ENCODE measurements at places on chromosomes 2 and 18.

GRCh38 chr2:34266908-34267697 is 668.0 kb upstream of the FAM98A start:
- H3K27me3 ChIP-seq = no peaks in the 10 kb centered on the region
- H3K36me3 ChIP-seq = no peaks in the 10 kb centered on the region
- H3K27ac ChIP-seq = no peak overlapping the region

GRCh38 chr2:148534416-148535204 is 109.9 kb upstream of the EPC2 start:
- H3K4me1 ChIP-seq = no peaks in the 10 kb centered on the region
- H3K27me3 ChIP-seq = no peaks in the 10 kb centered on the region
- H3K36me3 ChIP-seq = no peaks in the 10 kb centered on the region
- no peak overlapping the region for H3K4me3 ChIP-seq

DNA sequence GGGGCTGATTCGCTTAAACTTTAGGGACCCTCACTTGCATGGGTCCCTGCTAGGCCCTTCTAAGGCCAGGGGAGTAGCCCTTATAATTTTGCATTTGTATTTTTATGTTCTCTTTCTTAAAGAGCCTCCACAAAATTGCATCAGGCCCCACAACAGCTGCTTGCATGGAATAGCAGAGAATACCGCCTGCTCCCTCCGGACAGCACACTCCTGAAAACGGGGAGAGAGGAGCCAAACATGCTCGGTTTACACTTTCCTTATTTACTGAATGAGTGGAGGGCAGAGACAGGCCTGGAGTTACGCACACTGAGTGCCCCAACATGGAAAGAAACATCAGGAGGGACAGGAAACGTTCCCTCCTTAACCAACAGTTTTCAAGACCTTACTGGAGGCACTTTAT is 132.2 kb downstream of the ANTXR1 start:
- no peak for DNase-seq
- no peak overlapping the region for H3K27ac ChIP-seq
- H3K4me3 ChIP-seq = no peak overlapping the region
- no peaks in the 10 kb centered on the region for H3K4me1 ChIP-seq

DNA sequence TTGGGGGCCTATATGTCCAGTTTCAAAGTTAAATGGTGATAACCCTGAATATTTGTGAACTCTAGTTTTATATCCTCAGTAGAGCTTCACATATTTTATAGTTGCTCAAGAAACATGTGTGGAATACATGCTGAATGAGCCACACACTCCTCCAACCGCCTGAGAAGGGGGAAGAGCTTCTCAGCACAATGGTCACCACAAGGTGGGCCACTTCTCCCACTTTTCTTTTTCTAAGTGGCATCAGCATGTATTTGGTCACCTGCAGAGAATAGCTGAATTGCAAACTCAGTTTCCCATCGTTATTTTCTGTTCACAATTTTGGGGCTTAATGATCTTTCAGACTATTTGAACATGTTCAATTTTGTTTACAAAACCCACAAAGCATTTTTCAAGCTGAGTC is 340.5 kb downstream of the PARD3B start:
- H3K36me3 ChIP-seq = no peaks in the 10 kb centered on the region
- no peak for DNase-seq
- no peaks in the 10 kb centered on the region for H3K4me1 ChIP-seq
- H3K4me3 ChIP-seq = no peak overlapping the region

GRCh38 chr2:129907256-129907998 is 72.0 kb upstream of the RAB6C start:
- H3K36me3 ChIP-seq = no peaks in the 10 kb centered on the region
- no peaks in the 10 kb centered on the region for H3K27me3 ChIP-seq
- H3K27ac ChIP-seq = no peak overlapping the region
- no peak overlapping the region for H3K4me3 ChIP-seq
- H3K4me1 ChIP-seq = no peaks in the 10 kb centered on the region
- no peak for DNase-seq

DNA sequence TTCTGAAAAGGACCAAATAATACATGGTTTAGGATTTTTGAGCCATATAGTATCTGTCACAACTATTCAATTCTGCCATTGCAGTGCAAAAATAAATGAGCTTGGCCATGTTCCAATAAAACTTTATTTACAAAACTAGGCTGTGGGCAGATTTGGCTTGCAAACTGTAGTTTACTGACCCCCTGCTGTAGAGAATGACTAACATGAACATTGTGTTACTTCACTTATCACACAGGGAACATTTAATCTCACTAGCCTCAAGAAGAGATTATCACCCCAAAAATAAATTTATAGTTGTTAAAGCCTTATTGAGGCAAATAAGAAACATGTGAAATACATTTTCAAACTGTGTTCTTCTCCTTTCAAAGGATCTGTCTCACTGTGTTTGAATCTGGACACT is 766.2 kb downstream of the MBD2 start:
- no peak for DNase-seq
- H3K27me3 ChIP-seq = no peaks in the 10 kb centered on the region
- no peak overlapping the region for H3K4me3 ChIP-seq
- H3K27ac ChIP-seq = no peak overlapping the region

- H3K36me3 ChIP-seq = no peaks in the 10 kb centered on the region
- H3K4me1 ChIP-seq = no peaks in the 10 kb centered on the region
- DNase-seq = no peak
- no peak overlapping the region for H3K27ac ChIP-seq
- H3K4me3 ChIP-seq = no peak overlapping the region
Observed at GRCh38 chr18:51980101-51980500, 359.9 kb upstream of the DCC start.

- H3K27me3 ChIP-seq = no peaks in the 10 kb centered on the region
- H3K4me1 ChIP-seq = no peaks in the 10 kb centered on the region
- H3K4me3 ChIP-seq = no peak overlapping the region
- H3K27ac ChIP-seq = no peak overlapping the region
Observed at GRCh38 chr18:32684940-32685339, 87.9 kb downstream of the KLHL14 start.

GRCh38 chr2:157726946-157727345 is 98.3 kb upstream of the ACVR1C start:
- H3K27me3 ChIP-seq = no peaks in the 10 kb centered on the region
- DNase-seq = no peak
- H3K36me3 ChIP-seq = no peaks in the 10 kb centered on the region
- no peak overlapping the region for H3K27ac ChIP-seq

GRCh38 chr2:88095022-88095421 is 27.4 kb downstream of the SMYD1 start:
- no peaks in the 10 kb centered on the region for H3K36me3 ChIP-seq
- H3K27me3 ChIP-seq = no peaks in the 10 kb centered on the region
- H3K4me1 ChIP-seq = peaks cover 12% of the 10 kb centered on the region
- no peak overlapping the region for H3K27ac ChIP-seq
- H3K4me3 ChIP-seq = no peak overlapping the region

GRCh38 chr2:212797484-212798205 is 259.0 kb upstream of the ERBB4 start:
- H3K4me3 ChIP-seq = no peak overlapping the region
- H3K4me1 ChIP-seq = no peaks in the 10 kb centered on the region
- H3K27ac ChIP-seq = no peak overlapping the region

- H3K27me3 ChIP-seq = peaks cover 48% of the 10 kb centered on the region
- H3K4me1 ChIP-seq = peaks cover 14% of the 10 kb centered on the region
- no peak overlapping the region for H3K4me3 ChIP-seq
Observed at GRCh38 chr2:201881741-201882140, 75.4 kb downstream of the CDK15 start.

DNA sequence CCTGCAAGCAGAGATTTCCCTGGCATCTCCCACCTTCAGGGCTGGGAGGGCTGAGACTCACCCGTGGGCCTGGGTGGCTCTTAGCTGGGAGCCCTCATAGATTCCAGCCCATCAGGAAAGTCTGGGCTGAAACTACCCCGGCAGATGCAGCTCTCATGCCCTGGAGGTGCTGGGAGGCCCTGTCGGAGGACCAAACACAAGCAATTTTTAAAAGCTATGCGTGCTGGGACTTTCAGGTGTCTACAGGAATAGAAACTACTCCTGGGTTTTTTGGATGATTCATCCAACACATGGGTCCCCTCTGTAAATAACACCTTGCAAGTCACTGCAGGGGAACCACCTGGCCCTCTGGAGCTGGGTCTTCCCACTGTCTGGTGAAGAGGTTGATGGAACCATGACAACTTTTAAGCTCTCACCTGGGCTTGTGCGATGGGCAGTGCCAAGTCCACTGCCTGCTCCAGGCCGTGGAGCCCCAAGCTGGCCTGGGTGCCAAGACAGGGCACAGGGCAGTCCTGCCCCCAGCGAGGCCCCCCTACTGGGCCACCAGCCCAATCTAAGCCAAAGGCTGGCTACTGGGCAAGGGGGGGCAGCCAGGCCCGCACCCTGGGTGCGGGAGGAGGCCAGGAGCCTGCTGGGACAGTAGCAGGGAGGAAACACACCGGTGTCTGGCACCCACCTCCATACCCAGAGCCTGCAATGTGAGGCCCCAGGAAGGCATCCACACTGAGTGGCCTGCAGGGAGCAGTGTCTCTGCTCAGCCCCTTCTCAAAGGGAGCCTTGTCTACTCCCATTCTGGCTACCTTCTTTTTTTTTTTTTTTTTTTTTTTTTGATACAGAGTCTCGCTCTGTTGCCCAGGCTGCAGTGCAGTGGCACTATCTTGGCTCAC is 1.1 kb upstream of the GPR55 start:
- no peak overlapping the region for H3K27ac ChIP-seq
- no peaks in the 10 kb centered on the region for H3K27me3 ChIP-seq
- no peaks in the 10 kb centered on the region for H3K36me3 ChIP-seq

DNA sequence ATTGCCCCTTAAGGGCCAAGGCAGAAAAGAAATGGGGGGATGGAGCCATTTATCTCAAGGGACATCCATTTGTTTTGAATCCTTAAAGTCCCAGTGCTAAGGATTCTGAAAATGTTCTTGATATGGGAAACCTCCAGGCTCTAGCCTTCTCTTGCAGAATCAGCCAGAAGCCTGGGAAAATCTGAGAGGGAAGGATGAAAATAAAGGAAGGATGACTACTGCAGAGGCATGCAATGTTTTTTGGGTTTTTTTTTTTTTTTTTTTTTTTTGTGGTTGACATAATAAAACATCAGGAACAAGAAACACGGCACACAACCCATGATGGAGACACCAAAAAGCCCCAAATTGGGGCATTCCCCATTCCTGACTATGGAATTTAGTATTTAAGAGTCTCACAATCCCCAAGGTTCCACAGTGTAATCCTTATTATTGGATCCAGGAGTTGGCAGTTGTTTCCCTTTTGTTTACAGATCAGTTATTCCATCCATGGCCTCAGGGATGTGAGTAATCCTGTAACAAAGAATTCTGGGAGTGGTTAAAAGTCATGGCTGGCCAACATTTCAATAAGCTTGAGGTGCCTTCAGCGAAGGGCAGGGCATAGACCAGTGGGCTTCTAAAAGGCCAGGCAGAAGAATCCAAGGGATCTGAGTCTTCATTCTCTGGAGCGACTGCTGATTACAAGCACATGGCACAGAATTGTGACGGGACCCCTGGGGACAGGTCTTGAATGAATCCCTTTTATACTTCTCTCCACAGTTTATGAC is 337.5 kb downstream of the GULP1 start:
- no peaks in the 10 kb centered on the region for H3K27me3 ChIP-seq
- H3K27ac ChIP-seq = no peak overlapping the region
- no peaks in the 10 kb centered on the region for H3K36me3 ChIP-seq
- no peak overlapping the region for H3K4me3 ChIP-seq

DNA sequence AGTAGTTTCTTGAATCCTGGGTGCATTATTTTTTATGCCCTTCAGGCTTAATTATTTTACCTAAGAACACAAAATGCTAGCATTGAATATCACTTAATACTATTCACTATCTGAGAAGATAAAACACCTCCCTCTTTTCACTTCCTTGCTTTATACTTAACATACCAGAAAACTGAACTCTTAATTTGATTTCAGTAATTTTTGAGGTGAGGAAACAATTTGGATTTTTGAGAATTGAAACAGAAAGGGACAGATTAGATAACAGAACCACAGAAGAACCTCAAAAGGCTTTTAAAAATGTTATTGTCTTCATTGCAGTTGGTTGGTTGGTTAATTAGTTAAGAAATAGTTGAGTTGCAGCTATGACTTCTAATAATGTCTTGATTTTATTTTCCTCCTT is 69.5 kb downstream of the GPD2 start:
- no peak overlapping the region for H3K4me3 ChIP-seq
- DNase-seq = no peak
- no peaks in the 10 kb centered on the region for H3K27me3 ChIP-seq
- H3K27ac ChIP-seq = no peak overlapping the region

GRCh38 chr2:149617476-149617875 is 29.9 kb upstream of the MMADHC start:
- H3K4me3 ChIP-seq = no peak overlapping the region
- no peaks in the 10 kb centered on the region for H3K4me1 ChIP-seq
- H3K36me3 ChIP-seq = no peaks in the 10 kb centered on the region
- DNase-seq = no peak
- H3K27me3 ChIP-seq = no peaks in the 10 kb centered on the region

GRCh38 chr2:208466151-208466919 is 59.7 kb downstream of the PTH2R start:
- H3K36me3 ChIP-seq = no peaks in the 10 kb centered on the region
- no peak overlapping the region for H3K4me3 ChIP-seq
- no peak overlapping the region for H3K27ac ChIP-seq

DNA sequence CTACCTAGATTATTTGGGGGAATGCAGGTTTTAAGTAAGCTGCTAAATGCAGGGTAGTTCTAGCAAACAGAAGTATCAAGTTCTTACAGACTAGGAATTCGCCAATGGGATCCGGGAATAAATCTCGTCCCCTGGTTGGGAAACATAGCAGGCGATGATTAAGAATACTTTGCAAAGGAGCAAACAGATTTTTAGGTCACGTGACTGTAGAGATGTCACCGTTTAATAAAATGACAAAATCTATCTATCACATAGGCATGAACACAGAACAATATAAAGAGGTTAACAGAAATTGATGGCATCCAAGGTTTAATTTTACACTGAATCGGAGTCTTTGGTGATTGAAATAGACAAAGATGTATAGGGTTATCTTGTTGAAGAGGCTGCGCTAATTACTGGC is 664.1 kb downstream of the BCL11A start:
- no peaks in the 10 kb centered on the region for H3K27me3 ChIP-seq
- no peak overlapping the region for H3K4me3 ChIP-seq
- H3K4me1 ChIP-seq = peaks cover 37% of the 10 kb centered on the region
- H3K36me3 ChIP-seq = no peaks in the 10 kb centered on the region
- no peak for DNase-seq
- no peak overlapping the region for H3K27ac ChIP-seq

GRCh38 chr18:80059945-80060344 is 25.7 kb downstream of the RBFA start:
- H3K4me1 ChIP-seq = no peaks in the 10 kb centered on the region
- no peaks in the 10 kb centered on the region for H3K36me3 ChIP-seq
- no peak for DNase-seq
- no peak overlapping the region for H3K4me3 ChIP-seq

DNA sequence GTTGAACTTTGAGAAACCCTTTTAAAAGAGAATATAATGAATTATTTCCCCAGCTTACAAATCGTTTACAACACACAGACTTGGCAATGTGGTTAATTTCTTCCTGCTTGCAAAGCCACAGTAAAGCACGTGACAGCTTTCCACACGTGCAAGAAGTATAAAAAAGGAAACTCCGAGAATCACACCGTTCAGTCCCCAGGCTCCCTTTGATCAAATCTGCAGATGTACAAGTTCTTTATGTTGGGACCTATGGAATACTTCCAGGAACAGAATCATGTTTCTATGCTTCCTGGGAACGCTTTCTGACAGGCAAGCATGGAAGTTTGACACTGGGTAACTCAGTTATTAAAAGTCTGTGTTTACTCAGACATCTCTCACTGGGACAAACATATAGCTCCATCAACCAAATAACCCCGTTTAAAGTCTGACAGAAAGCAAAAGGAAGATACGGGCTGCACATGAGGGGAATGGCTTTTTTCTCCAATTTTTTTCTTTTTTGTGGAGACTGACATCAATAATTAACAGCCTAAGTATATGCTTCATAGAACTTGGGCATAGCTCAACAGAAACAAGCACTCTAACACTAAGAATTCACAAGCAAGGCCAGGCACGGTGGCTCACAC is 134.8 kb downstream of the EIPR1 start:
- DNase-seq = peak; percentile 65
- H3K4me1 ChIP-seq = peaks cover 37% of the 10 kb centered on the region
- H3K4me3 ChIP-seq = no peak overlapping the region
- H3K27me3 ChIP-seq = no peaks in the 10 kb centered on the region
